ENCODE measurements at places on chromosomes 11 and 22. TPM values are rescaled to one million over a fixed set of nuclear protein-coding genes. Genes with fewer than 3 reads are reported as not detected.
A peak's percentile ranks its signal among the peaks of the same experiment; 100 is the strongest.

- no peak for DNase-seq
Measured at GRCh38 chr22:32465661-32466060, 1.4 kb upstream of the BPIFC start.

GRCh38 chr11:92227959-92228935, 3.6 kb downstream of the FAT3 start:
- DNase-seq: no peak

DNA sequence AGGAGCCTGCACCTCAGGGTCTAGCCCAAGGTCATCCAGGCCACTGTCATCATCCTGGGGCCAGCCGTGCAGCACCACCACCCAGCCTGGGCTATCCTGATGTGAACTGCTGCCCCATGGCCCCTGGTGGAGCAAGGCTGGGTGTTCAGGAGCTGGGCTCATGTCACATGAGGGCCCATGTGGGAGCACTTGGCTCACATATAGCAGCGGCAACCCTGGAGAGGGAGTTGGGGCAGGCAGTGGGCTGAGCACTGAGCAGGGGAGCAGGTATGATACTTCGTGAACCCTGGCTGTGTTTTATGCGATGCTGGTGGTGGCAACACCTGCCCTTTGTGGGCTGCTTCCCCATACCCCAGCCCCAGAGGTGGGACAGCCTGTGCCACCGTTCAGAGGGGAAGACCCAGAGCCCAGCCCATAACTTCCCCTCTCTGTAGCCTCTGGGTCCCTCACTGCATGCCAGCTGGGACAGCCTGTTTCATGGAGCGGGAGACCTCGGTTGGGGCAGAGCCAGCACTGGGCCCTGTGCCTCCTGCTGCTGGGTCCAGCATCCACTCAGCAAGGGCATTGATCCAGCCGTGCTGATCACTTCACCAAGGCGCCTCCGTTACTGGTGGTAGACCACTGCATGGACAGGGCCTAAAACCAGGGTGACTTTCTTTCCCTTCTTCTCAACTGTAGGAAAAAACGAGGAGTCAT, 62.5 kb upstream of the SUSD2 start:
- DNase-seq: no peak

Gene MAPK8IP2
- 3.8 TPM for polyA plus RNA-seq

Gene KMT5B
- polyA plus RNA-seq: 26.9 TPM

- DNase-seq: no peak
Measured at GRCh38 chr11:5269715-5270147, at the start of gene HBE1. Gene HBE1, minus strand, starts transcription at chr11:5269945. Its CDS starts 55 bp downstream, at chr11:5269890.

Gene TBX1
- polyA plus RNA-seq: 1.1 TPM

- DNase-seq: peak; percentile 27
Measured at GRCh38 chr11:72354356-72355115, 79.8 kb downstream of the CLPB start.

All from hepatocyte (in vitro differentiated cells).